NCI-H524 (cell line): ENCODE measurements at places on chromosomes 3 and 15.
A peak's percentile ranks its signal among the peaks of the same experiment; 100 is the strongest.

- DNase-seq = no peak
Measured at GRCh38 chr3:8519774-8520448, 18.3 kb downstream of the LMCD1 start.

GRCh38 chr3:159649951-159650350, 338.7 kb upstream of the IL12A start:
- no peak for DNase-seq

- no peak for DNase-seq
Measured at GRCh38 chr3:15218689-15219088, 12.6 kb downstream of the CAPN7 start.

DNA sequence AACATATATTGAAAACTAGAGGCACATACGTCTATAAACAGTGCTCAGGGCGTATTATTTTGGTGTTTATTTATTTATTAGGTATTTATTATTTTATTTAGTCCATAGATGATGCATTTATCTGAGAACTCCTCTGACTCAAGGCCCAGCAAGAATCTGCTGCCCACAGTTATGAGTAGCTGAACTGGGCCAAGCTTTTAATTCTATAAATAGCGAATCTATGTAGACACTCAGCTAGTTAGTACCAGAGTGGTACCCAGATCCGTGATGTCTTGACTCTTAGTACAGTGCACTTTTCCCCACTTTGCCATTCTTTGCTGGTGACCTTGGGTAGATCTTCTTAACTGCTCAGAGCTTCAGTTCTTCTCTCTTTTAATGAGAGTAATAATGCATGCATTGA, 370.4 kb upstream of the TPRG1 start:
- DNase-seq = no peak

DNA sequence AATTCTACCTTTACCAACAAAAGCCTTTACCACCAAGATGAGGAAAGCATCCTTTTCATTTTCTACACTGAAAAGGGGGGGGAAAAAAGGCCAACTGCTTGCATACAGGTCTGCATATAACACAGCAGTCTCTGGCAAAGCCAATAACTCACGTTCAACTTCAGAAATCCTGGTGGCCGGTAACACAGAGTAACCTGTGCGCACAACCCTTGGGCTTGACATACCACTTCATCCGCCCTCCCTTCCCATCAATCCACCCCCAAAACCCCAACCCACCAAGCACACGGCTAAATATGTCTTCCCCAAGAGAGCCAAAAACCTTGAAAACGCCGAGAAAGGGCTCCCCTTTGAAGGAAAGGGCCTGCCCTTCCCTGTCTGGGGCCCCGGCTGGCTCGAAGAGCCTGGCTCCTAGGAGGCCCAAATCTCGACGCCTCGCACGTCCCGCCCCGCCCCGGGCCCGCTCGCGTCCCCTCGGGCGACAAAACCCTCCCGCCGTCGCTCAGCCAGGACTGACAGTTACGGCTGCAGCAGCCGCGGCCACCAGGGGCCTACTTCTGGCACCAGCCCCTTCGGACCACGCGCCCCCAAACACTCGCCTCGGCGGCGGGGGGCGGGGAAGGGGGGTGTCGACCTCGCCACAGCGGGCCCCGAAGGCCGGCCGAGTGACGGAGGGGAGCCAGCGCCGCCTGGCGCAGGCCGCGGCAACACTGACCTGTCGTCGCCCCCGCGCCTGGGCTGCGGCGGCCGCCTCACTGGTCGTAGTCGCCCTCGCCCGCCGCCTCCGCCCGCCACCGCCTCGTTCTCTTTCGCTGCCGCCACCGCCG, 835 bp downstream of the UBE3A start:
- peak; percentile 7 for DNase-seq

- no peak for DNase-seq
Measured at GRCh38 chr3:24299806-24300626, 194.6 kb downstream of the THRB start.

DNA sequence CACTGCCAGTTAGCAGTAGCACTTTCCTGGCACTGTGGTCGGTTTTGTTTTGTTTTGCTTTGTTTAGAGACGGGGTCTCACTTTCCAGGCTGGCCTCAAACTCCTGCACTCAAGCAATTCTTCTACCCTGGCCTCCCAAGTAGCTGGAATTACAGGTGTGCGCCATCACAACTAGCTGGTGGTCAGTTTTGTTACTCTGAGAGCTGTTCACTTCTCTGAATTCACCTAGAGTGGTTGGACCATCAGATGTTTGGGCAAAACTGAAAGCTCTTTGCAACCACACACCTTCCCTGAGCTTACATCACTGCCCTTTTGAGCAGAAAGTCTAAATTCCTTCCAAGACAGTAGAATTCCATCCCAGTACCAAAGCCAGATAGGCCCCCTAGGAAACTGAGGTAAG, 22.6 kb downstream of the CLDN18 start:
- no peak for DNase-seq

GRCh38 chr3:72548461-72548860, 299.8 kb downstream of the SHQ1 start:
- DNase-seq = no peak

DNA sequence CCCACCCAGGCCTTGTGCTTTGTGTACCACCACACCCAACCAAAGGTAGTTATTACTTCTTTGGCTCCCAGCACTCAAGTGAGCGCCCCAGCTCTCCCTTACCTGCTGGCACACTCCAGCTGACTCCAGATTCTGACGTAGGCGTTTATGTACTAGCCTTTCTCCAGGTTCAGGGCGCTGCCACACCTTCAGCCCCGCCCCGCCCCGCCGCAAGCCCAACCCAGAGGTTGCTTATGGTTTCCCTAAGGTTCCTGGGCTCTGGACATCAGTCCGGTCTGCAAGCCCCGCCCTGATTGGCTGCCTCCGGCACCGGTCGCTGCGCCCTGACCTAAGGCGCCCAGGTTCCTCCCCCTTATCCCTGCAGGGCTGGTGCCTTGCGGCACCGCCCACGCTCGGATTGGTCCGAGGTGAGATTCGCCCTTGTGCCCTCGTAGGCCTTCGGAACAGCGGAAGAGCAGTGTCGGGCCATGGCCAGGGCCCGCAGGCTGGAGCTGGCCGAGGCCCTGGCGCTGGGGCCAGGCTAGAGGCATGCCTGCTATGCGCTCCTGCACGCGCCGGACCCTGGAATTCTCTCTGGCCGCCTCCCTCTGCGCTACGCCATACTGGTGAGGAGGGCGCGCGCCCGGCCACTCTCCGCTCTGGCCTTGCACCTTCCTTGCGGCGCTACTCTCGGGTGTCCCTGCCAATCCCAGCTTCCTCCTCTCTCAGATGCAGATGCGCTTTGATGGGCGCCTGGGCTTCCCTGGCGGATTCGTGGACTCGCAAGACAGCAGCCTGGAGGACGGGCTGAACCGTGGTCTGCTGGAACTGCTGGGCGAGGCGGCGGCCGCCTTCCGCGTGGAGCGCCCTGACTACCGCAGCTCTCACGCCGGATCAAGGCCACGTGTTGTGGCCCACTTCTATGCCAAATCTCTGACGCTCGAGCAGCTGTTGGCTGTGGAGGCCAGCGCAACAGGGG, 19.8 kb upstream of the NUDT16 start:
- DNase-seq = no peak

DNA sequence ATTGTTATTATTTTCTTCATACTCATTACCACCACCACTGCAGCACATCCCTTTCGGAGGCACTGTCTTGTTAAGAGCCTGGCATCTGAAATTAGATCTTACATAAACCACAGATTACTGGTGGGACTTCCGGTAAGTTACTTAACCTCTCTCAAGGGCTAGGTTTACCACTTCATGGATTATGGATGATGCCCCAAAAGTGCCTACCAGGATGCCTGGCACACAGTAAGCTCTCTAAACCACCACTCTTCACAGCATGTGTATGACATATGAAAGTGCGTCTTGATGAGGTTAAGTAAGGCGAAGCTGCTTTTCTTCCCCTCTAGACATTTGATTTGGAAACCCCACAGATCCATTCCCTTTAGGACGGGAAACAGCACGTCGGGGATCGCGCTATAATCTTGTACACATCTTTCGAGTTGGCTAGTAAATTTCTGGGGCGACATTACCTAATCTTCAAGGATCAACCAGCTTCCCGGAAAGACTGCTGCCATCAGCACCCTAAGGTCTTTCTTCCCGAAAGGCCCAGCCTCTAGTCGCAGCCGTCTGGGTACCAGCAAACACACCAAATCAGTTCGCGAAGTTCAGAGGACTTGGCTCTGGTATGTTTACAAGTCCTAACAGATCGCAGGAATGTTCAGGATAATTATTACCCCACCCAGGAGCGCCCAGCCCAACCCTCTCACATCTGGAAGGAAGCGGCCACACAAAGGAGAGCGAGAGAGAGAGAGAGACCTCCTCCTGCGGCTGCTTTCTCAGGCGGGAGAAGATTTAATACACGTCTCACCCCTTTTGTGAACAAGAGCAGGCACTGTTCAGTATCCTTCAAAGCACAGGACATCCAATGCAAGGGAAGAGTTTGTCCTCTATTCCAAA, 155.1 kb upstream of the FRMD4B start:
- peak; percentile 47 for DNase-seq

DNA sequence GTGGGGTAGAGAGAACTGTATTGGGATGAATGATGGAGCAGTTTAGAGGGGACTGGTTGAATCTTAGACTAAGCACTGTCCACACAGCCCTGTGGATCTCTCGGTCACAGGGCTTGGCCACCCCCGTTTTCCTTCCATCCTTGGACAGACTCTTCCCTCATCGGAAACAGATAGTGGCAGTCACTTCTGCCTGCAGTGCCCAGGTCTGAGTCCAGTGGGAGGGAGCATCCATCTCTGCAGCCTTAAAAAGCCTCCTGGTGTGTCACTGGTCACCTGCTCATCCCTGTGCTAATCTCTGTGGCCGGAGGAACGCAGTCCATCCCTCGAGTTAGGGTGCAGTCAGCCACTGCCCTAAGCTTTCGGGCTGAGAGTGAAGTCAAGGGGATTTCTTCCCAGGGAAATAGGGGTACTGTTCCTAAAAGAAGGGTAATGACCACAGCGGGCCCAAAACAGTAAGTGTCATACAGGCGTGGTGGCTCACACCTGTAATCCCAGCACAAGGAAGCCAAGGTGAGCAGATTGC, 32.0 kb downstream of the PLA2G4D start:
- DNase-seq = no peak

- DNase-seq = no peak
Measured at GRCh38 chr3:166721466-166721865, 658.6 kb downstream of the ZBBX start.

GRCh38 chr3:129413687-129414506, 14.5 kb downstream of the EFCAB12 start:
- no peak for DNase-seq
